Activated T-helper 1 cell treated with anti-CD3 and anti-CD28 coated beads, Interleukin-12 subunit alpha, Interleukin-12 subunit beta, Interleukin-2, Interleukin-4 antibody, amounts not matched to agents 30 ng/mL and 10 ng/mL and 1 ng/mL, durations not matched to agents 14 hours and 24 hours and 36 hours (primary cell): ENCODE measurements at places on chromosomes 13 and 19. TPM values are rescaled to one million over a fixed set of nuclear protein-coding genes. Genes with fewer than 3 reads are reported as not detected.

The URAD gene
- not detected in 2 replicates for total RNA-seq

The TMPRSS9 gene
- total RNA-seq: not detected in 2 replicates

The CFD gene
- 0.91 and 1.2 TPM in 2 replicates for total RNA-seq

The PCDH17 gene
- total RNA-seq: 0.05 and 0.07 TPM in 2 replicates

The CDADC1 gene
- 8.1 and 9.5 TPM in 2 replicates for total RNA-seq

The TEX26 gene
- total RNA-seq: not detected in 2 replicates

The JSRP1 gene
- 0.34 TPM in 1 of 2 replicates, not detected in the other for total RNA-seq

The NCR1 gene
- not detected in 2 replicates for total RNA-seq

GRCh38 chr13:53159431-53159830 lies 130.8 kb downstream of the OLFM4 start:
- DNase-seq: no peak
- no peak overlapping the region for H3K4me3 ChIP-seq
- no peak overlapping the region for H3K27ac ChIP-seq
- H3K27me3 ChIP-seq: no peaks in the 10 kb centered on the region
- no peaks in the 10 kb centered on the region for H3K4me1 ChIP-seq

GRCh38 chr19:14826006-14826405 lies 9.0 kb downstream of the OR7A5 start:
- H3K36me3 ChIP-seq: no peaks in the 10 kb centered on the region
- H3K4me1 ChIP-seq: no peaks in the 10 kb centered on the region
- no peaks in the 10 kb centered on the region for H3K27me3 ChIP-seq
- no peak overlapping the region for H3K27ac ChIP-seq
- DNase-seq: no peak
- H3K4me3 ChIP-seq: no peak overlapping the region

DNA sequence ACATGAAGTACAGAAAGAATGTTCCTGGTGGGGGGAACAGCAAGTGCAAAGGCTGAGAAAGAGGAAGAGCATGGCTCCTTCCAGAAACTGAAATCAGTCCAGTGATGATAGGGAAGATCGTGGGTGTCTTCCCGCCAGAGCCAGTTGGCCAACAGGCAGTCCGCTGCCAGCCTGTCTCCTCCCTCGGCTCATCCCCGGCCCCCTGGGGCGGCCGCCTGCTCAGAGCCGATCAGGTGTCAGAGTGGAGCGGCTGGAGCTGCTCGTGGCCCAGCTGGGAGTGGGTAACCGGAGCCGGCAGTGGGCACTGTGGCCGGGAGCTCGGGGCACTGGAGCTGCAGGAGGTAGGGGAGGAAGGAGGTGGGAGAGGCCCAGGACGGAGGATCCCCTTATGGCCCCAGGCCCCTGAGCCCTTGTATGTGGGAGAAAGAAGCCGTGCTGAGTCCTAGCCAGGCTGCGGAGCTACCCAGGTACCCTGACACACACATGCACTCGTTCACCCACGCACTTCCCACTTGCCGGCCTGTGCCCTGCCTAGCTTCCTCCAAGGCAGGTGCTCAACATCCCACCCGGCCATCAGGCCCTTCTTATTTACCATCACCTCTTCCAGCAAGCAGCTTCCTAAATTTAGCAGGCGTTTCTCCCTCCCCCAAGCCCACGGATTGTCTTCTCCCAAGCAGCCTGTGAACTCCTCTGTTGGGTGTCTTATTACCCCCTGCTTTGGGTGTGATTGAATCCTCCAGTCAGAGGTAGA lies 1.7 kb downstream of the ANKRD24 start:
- DNase-seq: no peak
- H3K36me3 ChIP-seq: peaks cover 13% of the 10 kb centered on the region
- H3K27me3 ChIP-seq: peaks cover 11% of the 10 kb centered on the region
- peak overlapping the region; percentile 62 for H3K4me3 ChIP-seq
- H3K4me1 ChIP-seq: peaks cover 43% of the 10 kb centered on the region

GRCh38 chr13:107329991-107330390 lies 762.1 kb upstream of the ARGLU1 start:
- no peaks in the 10 kb centered on the region for H3K36me3 ChIP-seq
- no peak for DNase-seq
- H3K4me1 ChIP-seq: no peaks in the 10 kb centered on the region
- H3K4me3 ChIP-seq: no peak overlapping the region
- H3K27me3 ChIP-seq: no peaks in the 10 kb centered on the region
- H3K27ac ChIP-seq: no peak overlapping the region

DNA sequence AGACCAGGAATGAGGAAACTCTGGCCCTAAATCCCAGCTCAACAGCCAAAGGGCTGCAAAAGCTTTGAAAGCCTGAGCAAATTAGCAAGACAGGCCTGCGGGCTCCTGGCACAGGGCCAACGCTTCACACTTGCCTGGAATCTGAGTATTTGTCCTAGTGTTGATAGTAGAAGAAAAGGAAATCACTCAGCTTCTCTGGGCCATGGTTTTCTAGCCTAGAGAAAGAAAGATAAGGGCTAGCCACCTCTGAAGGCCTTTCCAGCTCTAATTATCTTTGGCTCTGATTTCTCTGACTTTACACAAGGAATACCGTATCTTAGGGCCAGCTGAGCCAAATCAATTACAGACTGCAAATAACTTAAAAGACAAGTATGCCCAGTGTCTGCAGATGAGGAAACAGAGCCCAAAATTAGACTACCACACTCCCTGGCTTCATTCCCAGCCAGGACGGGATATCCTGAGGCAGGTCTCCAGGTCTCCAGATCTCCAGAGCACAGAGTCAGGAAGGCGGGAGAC lies 69.6 kb downstream of the STK24 start:
- no peak overlapping the region for H3K4me3 ChIP-seq
- H3K36me3 ChIP-seq: peaks cover 31% of the 10 kb centered on the region
- H3K27me3 ChIP-seq: no peaks in the 10 kb centered on the region
- H3K27ac ChIP-seq: no peak overlapping the region
- H3K4me1 ChIP-seq: peaks cover 77% of the 10 kb centered on the region
- no peak for DNase-seq

- H3K36me3 ChIP-seq: peaks cover 4% of the 10 kb centered on the region
- no peak overlapping the region for H3K27ac ChIP-seq
- no peak for DNase-seq
Observed at GRCh38 chr13:114140131-114140905, 7.9 kb upstream of the RASA3 start.

- H3K27me3 ChIP-seq: peaks cover 2% of the 10 kb centered on the region
- H3K36me3 ChIP-seq: no peaks in the 10 kb centered on the region
- H3K4me1 ChIP-seq: peaks cover 5% of the 10 kb centered on the region
Observed at GRCh38 chr13:48110931-48111721, 16.2 kb upstream of the MED4 start.

DNA sequence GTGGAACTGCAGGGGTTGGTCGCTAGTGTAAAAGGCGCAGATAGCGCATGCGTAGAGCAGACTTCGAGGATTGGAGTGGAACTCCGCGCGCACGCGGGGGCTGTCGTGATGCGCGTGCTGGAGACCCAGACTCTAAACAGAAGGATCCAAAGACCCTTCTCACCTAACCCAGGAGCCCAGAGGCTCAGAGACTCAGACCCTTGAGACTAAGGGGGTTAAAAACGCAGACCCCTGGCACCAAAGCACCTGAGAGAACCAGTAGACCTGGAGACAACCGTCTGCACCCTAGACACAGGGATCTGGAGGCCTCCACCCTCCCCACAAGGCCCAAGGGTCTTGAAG lies 567 bp upstream of the CTU1 start:
- peaks cover 7% of the 10 kb centered on the region for H3K36me3 ChIP-seq
- DNase-seq: no peak
- H3K27me3 ChIP-seq: no peaks in the 10 kb centered on the region
- peaks cover 24% of the 10 kb centered on the region for H3K4me1 ChIP-seq
- H3K27ac ChIP-seq: peak overlapping the region; percentile 96
- H3K4me3 ChIP-seq: peak overlapping the region; percentile 92

GRCh38 chr13:73338389-73338788 lies 279.6 kb downstream of the KLF5 start:
- H3K4me3 ChIP-seq: no peak overlapping the region
- no peaks in the 10 kb centered on the region for H3K27me3 ChIP-seq
- no peak overlapping the region for H3K27ac ChIP-seq
- DNase-seq: no peak

GRCh38 chr19:36215276-36216123 lies 594 bp downstream of the ZNF146 start:
- no peak overlapping the region for H3K4me3 ChIP-seq
- DNase-seq: no peak
- H3K27ac ChIP-seq: no peak overlapping the region

GRCh38 chr13:20105161-20105689 lies 55.6 kb downstream of the GJA3 start:
- no peaks in the 10 kb centered on the region for H3K4me1 ChIP-seq
- H3K27ac ChIP-seq: no peak overlapping the region
- H3K27me3 ChIP-seq: peaks cover 21% of the 10 kb centered on the region
- no peak overlapping the region for H3K4me3 ChIP-seq
- no peak for DNase-seq

DNA sequence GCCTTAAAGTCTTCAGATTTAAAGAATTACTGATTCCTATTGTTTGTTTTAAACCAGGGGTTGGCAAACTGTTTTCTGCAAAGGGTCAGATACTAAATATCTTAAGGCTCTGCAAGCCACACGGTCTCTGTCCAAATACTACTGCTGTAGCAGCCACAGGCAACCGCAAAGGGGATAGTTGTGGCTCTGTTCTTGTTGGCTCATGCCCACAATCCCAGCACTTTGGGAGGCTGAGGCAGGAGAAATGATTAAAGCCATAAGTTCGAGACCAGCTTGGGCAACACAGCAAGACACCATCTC lies 22.4 kb downstream of the RANBP3 start:
- peaks cover 12% of the 10 kb centered on the region for H3K36me3 ChIP-seq
- no peaks in the 10 kb centered on the region for H3K27me3 ChIP-seq
- peak overlapping the region; percentile 18 for H3K27ac ChIP-seq

DNA sequence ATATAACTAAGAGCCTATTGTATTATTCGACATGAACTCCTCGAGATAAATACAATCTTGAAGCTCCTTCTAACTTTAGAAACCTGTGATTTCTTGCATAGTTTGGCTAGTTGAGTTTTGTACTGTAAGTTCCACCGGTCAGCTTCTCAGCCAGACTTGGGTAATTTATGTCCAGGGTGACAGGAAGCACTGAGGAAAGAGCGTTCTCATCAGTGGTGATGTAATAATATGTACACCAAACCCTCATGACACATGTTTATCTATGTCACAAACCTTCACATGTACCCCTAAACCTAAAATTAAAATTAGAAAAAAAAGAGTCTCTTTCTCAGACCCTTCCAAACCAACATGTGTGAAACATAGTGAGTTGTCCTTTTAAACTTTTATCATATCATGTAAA lies 205.7 kb downstream of the KCNRG start:
- peaks cover 6% of the 10 kb centered on the region for H3K36me3 ChIP-seq
- peaks cover 42% of the 10 kb centered on the region for H3K4me1 ChIP-seq
- H3K27me3 ChIP-seq: peaks cover 60% of the 10 kb centered on the region
- no peak overlapping the region for H3K27ac ChIP-seq
- H3K4me3 ChIP-seq: no peak overlapping the region
- DNase-seq: no peak

DNA sequence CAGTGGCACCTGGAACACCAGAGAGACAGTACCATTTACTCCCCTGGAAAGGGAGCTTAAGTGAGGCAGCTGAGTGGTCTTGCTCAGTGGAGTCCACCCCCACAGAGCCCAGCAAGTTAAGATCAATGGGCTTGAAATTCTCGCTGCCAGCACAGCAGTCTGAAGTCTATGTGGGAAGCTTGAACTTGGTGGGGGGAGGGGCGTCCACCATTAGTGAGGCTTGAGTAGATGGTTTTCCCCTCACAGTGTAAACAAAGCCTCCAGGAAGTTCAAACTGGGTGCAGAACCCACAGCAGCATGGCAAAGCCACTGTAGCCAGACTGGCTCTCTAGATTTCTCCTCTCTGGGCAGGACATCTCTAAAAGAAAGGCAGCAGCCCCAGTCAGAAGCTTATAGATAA lies 30.3 kb upstream of the CEACAM4 start:
- DNase-seq: no peak
- no peak overlapping the region for H3K27ac ChIP-seq
- no peaks in the 10 kb centered on the region for H3K4me1 ChIP-seq

DNA sequence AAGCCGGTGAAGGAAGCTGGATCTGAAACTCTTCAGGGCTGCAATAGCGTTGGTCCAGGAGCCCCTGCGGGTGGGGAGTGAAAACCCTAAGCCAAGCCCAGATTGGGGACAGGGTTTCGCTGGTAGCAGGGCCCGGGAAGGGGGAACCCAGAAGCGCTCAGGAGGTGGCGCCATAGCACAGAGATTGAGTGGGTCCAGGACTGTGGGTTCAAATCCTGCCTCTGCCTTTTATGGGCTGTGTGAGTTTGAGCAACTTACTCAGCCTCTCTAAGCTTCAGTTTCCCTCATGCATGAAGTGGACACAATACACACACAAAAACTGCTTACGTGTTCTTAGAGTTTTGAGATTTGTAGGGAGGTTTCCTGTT lies 8.3 kb upstream of the SYCN start:
- no peak overlapping the region for H3K4me3 ChIP-seq
- peak; percentile 38 for DNase-seq
- no peak overlapping the region for H3K27ac ChIP-seq
- H3K27me3 ChIP-seq: peaks cover 4% of the 10 kb centered on the region
- no peaks in the 10 kb centered on the region for H3K4me1 ChIP-seq

DNA sequence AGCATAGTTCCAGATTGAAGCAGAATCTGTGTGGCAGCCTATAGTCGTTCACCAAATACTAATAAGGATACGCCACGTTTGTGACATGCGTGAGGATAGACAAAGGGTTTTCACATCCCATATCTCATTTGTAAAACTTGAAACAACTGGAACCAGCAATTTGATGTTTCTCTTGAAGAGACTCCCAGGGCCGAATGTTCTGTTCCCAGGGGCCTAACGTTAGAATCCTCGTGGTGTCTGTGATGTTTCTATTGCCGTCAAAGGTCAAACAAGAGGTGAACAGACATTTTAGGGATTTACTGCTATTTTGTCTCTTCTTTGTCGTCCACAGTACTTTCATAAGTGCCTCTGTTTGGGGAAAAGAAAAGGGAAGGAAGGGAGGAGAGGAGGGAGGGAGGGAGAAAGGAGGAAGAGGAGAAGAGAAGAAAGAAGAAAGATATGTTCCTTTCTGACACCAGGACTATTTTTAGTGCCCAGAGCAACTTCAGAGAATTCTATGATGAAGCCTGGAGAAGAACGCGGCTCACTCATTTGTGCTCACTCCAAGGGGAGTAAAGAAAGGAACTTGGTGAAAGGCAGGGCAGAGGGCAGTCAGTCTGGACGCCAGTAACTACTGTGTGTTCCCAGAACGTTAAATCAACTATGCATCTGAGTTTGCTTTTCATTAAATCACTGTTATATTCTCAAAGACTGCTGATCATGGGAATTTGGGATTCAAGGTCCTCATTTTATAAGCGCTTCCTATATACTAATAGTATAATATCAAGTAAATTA lies 154.5 kb downstream of the DCT start:
- DNase-seq: no peak
- H3K27me3 ChIP-seq: no peaks in the 10 kb centered on the region
- peak overlapping the region; percentile 97 for H3K27ac ChIP-seq
- peak overlapping the region; percentile 6 for H3K4me3 ChIP-seq

GRCh38 chr13:29688193-29688592 lies 92.7 kb upstream of the SLC7A1 start:
- H3K4me1 ChIP-seq: peaks cover 5% of the 10 kb centered on the region
- DNase-seq: no peak
- H3K4me3 ChIP-seq: no peak overlapping the region
- no peaks in the 10 kb centered on the region for H3K36me3 ChIP-seq
- H3K27ac ChIP-seq: no peak overlapping the region
- H3K27me3 ChIP-seq: peaks cover 13% of the 10 kb centered on the region

- H3K27ac ChIP-seq: no peak overlapping the region
- no peaks in the 10 kb centered on the region for H3K27me3 ChIP-seq
- no peak for DNase-seq
- H3K4me1 ChIP-seq: peaks cover 49% of the 10 kb centered on the region
Observed at GRCh38 chr13:94598281-94598680, 2.3 kb upstream of the TGDS start.
